Stimulated activated CD4-positive, alpha-beta T cell treated with anti-CD3 and anti-CD28 coated beads, Interleukin-15, amount 100 ng/mL, for 1 hour (primary cell): ENCODE measurements at places on chromosomes 2 and 18.

DNA sequence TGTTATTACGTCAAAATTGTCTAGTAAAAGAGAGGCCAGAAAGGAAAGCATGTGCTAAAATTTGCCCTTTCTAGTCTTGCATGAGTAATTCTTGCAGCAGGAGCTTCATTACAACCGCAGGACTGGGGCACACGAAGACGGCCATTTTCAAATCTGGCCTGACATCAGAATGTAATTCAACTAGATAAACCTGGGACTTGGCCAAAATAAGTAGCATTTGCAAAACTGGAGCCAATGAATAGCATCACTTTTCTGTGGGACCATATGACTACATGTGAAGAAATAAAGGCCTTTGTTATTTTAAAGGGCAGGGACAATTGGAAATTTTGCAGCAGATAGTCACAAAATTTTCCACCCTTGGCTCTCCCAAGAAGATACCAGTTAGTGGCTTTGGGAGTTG, 3.0 kb upstream of the FZD7 start:
- no peak for DNase-seq

GRCh38 chr2:30280596-30281434, 49.5 kb downstream of the LBH start:
- DNase-seq: no peak

- no peak for DNase-seq
Observed at GRCh38 chr18:46668135-46668534, 11.1 kb upstream of the LOXHD1 start.

DNA sequence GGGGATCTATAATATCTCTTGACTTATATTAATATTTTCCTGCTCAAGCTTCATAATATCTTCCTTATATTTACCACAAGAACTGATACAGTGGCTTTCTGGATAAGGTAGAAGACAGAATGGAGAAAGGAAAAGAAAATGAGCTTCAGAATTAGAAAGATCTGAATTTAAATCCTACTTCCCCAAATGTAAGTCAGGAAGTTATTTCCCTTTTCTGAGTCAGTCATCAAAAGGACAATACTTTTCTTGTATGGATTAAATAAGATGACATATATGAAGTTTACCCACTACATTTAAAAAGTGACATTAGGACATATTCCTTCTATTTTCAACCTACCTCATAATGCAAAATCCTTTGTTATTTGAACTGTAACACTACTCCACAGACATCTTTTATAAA, 19.0 kb downstream of the KRCC1 start:
- no peak for DNase-seq

GRCh38 chr18:79963658-79964329, 649 bp upstream of the HSBP1L1 start:
- no peak for DNase-seq

DNA sequence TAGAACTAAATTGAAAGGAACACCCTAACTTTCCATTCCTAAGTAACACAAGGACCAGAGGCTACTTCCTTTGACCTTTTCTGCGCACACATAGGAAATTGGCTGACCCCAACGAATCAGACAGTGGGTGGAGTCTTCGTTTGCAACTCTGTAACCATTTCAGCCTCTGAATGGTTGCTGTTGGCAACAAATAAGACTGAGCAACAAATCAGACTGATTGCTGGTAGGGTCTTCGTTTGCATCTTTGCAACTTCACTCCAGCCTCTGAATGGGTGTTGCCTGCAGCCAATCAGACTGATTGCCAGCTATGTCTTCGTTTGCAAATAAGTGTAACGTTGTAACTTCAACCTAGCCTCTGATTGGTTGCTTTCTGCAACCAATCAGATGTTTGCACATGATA, 34.6 kb downstream of the USP40 start:
- DNase-seq: no peak

GRCh38 chr2:43201497-43201896, 24.9 kb downstream of the ZFP36L2 start:
- DNase-seq: no peak

DNA sequence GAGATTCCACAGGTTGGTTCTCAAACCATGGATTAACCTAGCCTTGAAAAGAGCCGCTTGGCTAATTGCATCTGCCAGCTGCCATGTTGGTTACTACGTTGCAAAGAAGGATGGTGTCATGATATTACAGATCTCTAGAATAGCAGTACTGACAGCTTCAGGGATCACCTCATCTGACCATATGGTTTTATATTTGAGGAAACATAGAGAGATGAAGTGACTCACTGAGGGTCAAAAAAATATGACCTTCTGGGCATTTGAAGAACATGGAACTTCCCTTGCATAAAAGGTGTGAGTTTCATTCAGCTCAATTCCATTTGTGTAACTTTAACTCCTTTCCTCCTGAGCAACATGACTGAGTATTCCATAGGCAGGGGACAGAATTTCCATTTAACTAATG, 242.3 kb downstream of the SETBP1 start:
- DNase-seq: no peak
